ENCODE measurements at places on chromosomes 3 and 15. TPM values are rescaled to one million over a fixed set of nuclear protein-coding genes. Genes with fewer than 3 reads are reported as not detected.

Gene FGF7
- 11.5 TPM for total RNA-seq

Gene ADAMTS17
- not detected for total RNA-seq

Gene SHC4
- total RNA-seq = 1.0 TPM

DNA sequence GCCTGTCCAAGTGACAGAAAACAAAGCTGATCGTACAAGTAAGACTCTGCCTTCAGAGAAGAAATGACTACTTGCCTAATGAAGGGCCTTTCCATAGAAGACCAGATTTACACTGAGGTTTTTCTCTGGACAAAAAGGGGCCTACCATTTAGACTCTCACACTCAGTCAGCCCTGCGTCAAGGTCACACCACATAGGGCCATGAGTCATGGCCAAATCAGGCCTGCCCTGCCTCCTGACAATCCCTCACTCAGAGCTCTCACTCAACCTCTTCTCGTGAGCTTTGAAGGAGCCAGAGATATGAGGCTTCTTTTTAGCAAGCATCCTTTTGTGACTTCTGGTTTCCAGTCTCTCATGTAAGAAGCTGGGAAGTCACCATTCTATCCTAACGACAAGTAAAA is 68.1 kb upstream of the NMNAT3 start:
- peak; percentile 92 for DNase-seq

GRCh38 chr15:33987444-33987843 is 19.1 kb downstream of the CHRM5 start:
- DNase-seq = no peak

GRCh38 chr15:97858296-97858695 is 102.2 kb upstream of the ARRDC4 start:
- no peak for DNase-seq

DNA sequence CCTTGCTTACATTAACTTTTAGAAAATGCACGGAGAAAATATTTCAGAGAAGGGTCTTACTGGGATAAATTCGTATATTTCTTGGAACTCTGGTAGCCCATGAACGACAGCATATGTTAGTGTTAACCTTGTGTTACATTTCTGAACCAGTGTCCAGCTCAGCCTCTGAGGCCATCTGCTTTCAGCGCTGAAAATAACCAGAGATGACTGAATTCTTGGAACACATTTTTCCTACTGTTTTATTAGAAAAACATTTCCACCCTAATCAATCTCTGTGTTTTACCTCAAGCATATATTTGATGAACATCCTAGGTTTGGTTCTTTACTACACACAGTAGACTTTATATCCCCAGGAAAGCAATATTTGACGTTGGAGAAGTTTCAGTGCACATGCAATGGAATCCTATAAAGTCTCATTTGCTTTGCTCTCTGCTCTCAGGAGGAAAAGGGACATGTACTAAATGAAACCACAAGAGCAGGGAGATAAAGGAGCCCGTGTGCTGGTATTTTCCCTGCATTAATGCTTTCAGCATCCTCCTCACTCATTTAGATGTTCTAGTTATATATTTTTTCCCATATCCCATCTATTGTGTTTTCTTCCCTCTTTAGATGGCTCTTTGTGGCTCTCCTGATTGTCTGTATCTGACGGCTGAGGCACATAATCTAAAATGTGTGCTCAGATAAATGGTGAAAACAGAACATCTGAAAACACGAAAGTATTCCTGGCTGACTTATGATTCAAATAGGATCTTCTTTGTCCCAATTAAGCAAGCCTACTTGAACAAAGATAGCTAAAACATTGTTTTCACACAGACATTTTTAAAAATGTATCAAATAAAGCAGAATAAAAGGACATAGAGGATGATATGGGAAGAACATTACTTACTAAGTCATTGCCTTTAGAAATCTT is 151.7 kb upstream of the KCNMB2 start:
- DNase-seq = peak; percentile 37

DNA sequence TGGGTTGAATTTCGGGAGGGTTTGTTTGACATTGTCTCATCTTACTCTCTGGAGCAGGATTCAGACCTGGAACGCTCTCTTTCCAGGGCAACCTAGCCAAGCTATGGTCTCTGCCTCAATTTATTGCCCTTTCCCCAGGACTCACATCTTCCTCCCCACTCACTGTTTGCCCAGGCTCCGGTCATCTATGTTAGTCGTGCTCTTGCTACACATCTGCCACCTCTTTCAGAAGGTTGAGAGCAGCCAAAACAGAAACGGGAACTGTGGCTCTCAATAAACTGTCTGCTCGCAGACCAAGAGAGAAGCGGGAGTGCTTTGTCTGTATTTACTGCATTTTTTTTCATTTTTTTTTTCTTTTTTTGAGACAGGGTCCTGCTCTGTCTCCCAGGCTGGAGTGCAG is 81.6 kb downstream of the ST6GAL1 start:
- DNase-seq = no peak

GRCh38 chr3:36297195-36297594 is 83.1 kb upstream of the STAC start:
- peak; percentile 9 for DNase-seq

GRCh38 chr15:45869034-45869668 is 234.3 kb downstream of the SQOR start:
- DNase-seq = peak; percentile 37

All from M059J (cell line).